LNCaP clone FGC (cell line): ENCODE measurements at places on chromosomes 7 and 10.

- no peak for DNase-seq
These were observed 551.8 kb downstream of the SORCS3 start for GRCh38 chr10:105192861-105193260.

DNA sequence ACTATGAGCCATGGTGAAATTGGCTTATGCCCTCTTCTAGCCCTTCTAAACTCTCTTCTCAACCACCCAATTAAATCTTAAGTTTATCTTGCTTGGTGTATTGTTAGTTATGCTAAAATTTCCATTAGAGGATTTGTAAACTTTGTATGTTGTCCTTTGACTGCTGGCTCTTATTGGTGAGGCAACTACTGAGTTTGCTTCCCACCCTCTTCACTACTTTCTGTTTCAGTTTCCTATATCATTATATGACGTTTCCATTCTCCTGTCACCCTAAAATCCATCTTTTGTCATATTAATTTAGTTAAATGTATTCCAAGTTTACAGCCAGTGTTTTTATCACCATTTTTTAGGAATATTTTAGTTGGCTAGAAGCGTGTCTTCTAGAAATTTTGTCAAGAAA is 80.9 kb upstream of the VWC2 start:
- DNase-seq = no peak

DNA sequence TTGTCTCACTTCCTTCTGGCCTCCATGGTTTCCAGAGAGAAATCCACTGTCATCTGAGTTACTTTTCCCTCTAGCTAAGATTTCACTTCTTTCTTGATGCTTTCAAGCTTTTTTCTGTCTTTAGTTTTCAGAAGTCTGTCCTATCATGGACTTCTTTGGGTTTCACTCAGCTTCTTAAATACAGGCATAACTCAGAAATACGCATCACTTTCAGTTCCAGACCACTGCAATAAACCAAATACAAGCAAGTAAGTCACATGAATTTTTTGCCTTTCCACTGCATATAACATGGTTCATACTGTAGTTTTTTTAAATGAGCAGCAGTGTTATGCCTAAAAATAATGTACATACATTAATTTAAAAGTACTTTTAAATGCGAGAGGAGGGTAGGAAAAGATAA is 48.7 kb downstream of the STK17A start:
- DNase-seq = no peak

DNA sequence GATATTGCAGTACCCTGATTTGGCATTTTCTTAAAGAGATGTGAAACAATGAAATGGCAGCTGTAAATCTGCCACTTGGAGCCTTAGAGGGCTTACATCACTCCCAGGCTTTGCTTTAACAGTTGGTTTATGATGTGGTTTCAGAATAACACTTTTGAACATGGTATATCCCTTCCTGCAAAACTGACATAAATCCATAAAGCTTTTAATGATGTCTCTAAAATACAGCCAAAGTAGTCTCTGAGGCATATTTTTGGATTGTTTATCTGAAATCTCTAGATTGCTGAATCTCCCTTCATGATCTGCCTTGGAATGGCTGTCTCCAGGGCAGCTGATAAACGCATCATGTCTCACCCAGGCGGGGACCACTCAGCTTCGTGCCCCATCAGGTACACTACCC is 377.8 kb upstream of the C7orf33 start:
- no peak for DNase-seq
